ENCODE measurements at places on chromosomes 5 and 9. TPM values are rescaled to one million over a fixed set of nuclear protein-coding genes. Genes with fewer than 3 reads are reported as not detected.

DNA sequence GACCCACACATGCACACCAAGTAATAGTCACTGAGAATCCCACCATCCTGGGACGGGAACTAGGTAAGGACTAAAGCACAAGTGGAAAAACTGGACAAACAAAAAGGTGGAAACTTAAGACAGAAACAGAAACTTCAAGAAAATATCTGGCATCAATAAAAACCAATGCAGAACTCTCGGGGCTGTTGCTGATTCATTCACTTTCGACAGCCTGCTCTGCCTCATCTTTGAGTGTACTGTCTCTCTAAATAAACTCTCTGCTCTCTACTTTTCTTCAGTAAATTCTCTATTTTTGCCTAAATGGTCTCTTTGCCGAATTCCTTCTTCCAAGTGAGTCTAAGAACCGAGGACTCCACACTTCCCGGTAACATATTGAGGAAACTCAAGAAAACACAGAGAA is 116.9 kb downstream of the CDH9 start:
- DNase-seq, result no peak

DNA sequence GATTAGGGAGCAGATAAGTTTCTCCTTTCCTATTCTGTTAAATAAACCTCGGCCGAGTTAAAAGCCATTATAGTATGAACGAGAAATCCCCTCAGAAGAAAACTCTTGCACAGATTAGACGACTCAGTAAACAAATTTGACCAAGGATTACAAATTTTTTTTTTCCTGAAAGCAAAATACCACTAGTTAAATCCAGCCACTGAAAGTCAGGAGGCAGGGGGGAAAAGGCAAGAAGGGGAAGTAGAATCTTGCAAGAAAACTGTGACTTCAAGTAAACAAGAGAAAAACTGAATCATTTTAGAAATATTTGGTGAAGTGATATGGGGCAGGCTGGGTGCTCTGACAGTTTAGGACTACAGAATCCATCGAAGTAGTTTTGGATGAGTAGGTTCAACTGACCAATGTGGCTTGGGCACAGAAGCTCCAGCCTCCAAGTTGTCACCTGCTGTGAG is 251.0 kb downstream of the DENND1A start:
- no peak for DNase-seq

DNA sequence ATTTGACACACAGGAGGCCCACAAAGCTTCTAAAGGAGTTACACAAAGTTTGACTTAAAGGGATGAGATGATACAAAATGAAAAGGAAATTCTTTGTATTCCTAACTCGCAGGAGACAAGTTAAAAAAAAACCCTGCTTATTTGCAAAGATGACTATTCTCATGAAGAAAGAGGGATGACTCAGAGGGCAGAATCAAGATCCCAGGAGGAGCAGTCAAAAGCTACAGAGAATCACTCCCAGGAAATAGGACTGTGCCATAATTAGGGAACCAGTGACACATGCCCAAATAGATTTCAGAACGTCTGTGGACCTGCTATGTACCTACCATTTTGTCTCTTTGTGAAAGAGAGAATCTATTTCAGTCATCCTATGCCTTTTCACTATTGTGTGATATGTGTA is 103.5 kb upstream of the ARRDC3 start:
- no peak for DNase-seq

GRCh38 chr9:98861781-98862504 is 54.5 kb downstream of the GALNT12 start:
- DNase-seq, result no peak

- DNase-seq, result no peak
Observed at GRCh38 chr5:79399046-79399445, 114.9 kb downstream of the HOMER1 start.

- DNase-seq, result peak; percentile 24
Observed at GRCh38 chr9:81687521-81688261, 1.7 kb downstream of the TLE1 start.

DNA sequence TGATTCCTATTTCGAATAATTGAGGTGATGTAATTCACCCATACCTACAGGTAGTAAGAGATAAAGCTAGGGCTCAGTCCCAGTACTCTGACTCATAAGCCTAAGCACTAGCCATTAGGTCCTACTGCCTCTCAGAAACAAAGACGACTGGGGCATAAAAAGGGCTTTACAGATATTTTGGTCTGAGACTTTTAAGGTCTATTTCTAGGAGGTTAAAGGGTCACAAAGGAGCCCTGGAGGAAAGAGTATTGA is 69.8 kb downstream of the SGCD start:
- no peak for DNase-seq

- DNase-seq, result no peak
Observed at GRCh38 chr5:43017428-43017815, 22.7 kb downstream of the ANXA2R start.

DNA sequence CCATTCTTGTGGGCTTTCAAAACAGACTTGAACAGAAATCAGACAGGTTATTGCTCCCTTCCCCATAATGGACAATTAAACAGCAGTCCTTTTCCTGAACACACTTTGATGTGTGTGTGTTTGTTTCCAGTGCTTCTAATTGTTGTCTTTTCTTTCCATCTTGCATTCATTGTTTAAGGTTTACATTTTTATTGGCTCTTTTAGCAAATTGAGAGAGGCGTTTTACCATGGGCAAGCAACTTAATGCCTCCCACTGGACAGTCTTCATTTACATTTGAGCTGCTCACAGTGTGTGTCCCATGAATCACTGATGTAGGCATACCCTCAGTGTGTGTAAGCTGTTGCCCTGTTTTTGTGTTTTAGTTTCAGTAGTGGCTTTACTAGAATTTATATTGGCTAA is 25.0 kb downstream of the WDR36 start:
- no peak for DNase-seq

DNA sequence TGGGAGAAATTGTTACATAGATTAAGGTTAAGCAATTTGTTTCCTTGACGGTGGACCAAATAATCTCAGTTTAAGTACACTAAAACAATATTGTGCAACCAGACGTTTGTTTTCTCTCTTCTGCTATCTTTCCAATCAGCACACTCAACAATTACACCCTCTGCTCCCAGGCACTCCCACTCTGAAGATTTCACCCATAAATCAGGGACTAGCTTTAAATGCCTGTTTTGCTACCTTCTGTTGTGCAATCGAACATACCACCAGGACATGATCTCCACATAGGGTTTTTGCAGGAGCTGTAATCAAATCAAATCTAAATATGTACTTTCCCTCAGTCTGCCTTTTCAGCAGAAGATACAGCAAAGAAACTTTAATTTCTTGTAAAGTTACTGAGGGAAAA is 405.8 kb upstream of the TLE4 start:
- DNase-seq, result no peak

DNA sequence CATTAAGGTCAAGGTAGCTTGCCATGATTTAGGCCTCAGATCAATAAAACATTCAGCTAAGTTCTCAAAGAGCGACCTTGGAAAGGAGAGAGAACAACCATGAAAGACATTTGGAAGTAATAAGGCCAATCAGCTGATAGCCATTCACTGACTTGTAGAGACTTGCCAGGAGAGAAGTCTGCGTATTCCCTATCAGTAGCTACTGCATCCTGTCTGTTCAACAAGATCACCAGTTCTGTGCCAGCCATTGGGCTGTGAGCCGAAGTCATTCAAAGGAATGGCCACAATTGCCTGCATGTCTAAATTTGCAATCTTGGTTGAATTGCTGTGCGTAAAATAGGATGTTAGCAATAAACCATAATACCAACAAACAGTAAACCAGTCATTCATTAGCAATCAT is 219.8 kb downstream of the FBXL7 start:
- DNase-seq, result no peak

GRCh38 chr5:143682246-143682905 is 129.6 kb upstream of the HMHB1 start:
- DNase-seq, result no peak

GRCh38 chr5:115072266-115073064 is 97.2 kb downstream of the TRIM36 start:
- DNase-seq, result no peak

DNA sequence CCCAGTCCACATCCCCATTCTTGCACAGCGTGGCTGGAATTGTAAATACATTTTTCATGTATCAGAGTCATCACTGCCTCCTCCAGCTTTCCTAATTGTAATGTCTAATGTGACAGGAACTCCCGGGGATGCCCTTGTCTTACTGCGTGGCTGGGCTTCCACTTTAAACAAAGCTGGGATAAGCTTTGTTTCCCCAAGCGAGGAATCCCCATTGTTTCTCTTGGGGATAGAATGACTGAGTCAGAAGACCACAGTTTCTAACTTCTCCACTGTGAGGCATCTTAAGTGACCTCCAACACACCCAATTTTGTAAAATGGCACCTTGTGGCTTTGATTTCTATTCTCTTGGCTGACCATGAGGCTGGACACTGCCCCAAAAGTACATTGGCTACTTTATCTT is 22.4 kb downstream of the ARPC5L start:
- DNase-seq, result no peak

- no peak for DNase-seq
Observed at GRCh38 chr9:137691646-137692351, 73.0 kb downstream of the EHMT1 start.

- no peak for DNase-seq
Observed at GRCh38 chr5:89864941-89865340, 544.6 kb downstream of the CETN3 start.

- DNase-seq, result no peak
Observed at GRCh38 chr5:9765419-9766140, 135.4 kb upstream of the TAS2R1 start.

DNA sequence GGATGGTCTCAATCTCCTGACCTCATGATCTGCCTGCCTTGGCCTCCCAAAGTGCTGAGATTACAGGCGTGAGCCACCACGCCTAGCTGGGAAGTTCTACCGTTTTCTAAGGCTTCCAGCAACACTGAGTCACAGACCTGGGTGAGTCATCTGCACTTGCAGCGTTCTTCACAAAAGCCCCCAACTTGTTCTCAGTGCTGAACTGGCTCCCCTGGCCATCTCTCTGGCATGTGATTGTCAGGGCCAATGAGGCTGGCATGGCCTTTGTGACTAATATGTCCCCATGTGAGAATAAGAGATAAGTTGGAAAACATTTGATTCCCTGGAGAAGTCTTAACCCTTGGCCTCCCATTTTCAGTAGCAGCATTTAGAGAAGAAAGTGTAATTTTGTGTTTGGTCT is 124.4 kb downstream of the WDR41 start:
- no peak for DNase-seq

GRCh38 chr5:17212996-17213395 is 4.4 kb upstream of the BASP1 start:
- DNase-seq, result no peak

DNA sequence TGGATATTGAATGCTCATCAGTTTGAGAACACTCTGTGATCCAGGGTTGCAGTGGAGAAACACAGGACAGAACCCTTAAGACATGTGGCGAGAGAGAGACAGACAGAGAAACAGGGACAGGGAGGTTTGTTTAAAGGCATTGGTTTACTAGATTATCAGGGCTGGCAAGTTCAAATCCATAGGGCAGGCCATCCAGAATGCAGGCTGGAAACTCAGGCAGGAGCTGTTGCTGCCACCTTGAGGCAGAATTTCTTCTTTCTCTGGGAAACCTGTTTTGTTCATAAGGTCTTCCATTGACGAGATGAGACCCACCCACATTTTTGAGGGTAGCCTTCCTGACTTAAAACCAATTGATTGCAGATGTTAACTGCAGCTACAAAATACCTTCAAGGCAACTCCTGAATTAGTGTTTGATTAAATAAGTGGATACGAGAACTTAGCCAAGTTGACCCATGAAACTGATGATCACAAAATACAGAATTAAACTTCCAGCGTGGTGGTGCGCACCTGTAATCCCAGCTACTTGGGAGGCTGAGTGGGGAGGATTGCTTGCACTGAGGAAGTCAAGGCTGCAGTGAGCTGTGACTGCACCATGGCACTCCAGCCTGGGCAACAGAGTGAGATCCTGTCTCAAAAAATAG is 55.9 kb downstream of the NSUN2 start:
- DNase-seq, result peak; percentile 77

- DNase-seq, result no peak
Observed at GRCh38 chr5:154368041-154368800, 77.6 kb upstream of the SAP30L start.

GRCh38 chr5:119019501-119019900 is 31.2 kb upstream of the DTWD2 start:
- no peak for DNase-seq

SLCO6A1 gene
- not detected for total RNA-seq

ARL14EPL gene
- total RNA-seq, result not detected

ISL1 gene
- total RNA-seq, result not detected

ACTBL2 gene
- total RNA-seq, result not detected

FBXO4 gene
- total RNA-seq, result 11.1 TPM

CCNI2 gene
- total RNA-seq, result 1.5 TPM

C9orf40 gene
- total RNA-seq, result 9.1 TPM

SPOCK1 gene
- 40.5 TPM for total RNA-seq

IFNA21 gene
- not detected for total RNA-seq

FGF1 gene
- 6.8 TPM for total RNA-seq

ARSI gene
- total RNA-seq, result 1.4 TPM

NTMT1 gene
- total RNA-seq, result 14.6 TPM

SMIM15 gene
- 25.9 TPM for total RNA-seq

PCDHGA7 gene
- total RNA-seq, result 20.0 TPM

NMRK1 gene
- total RNA-seq, result 4.9 TPM
